ENCODE measurements at places on chromosomes 16 and 17. TPM values are rescaled to one million over a fixed set of nuclear protein-coding genes. Genes with fewer than 3 reads are reported as not detected.

Gene SERPINF2
- total RNA-seq: 24.1 TPM

Gene NTN1
- 7.8 TPM for total RNA-seq

Gene SLC5A11
- 0.27 TPM for total RNA-seq

Gene DRC7
- total RNA-seq: 4.3 TPM

Gene TMEM97
- total RNA-seq: 51.5 TPM

Gene TBC1D3K
- total RNA-seq: not detected

Gene MEOX1
- total RNA-seq: 0.86 TPM

Gene RNF222
- total RNA-seq: not detected

Gene SNAI3
- 6.1 TPM for total RNA-seq

Gene IRX5
- total RNA-seq: 23.8 TPM

Gene COPRS
- 37.4 TPM for total RNA-seq

Gene PRR35
- total RNA-seq: not detected

Gene HOXB9
- total RNA-seq: not detected

Gene OR3A3
- total RNA-seq: not detected

DNA sequence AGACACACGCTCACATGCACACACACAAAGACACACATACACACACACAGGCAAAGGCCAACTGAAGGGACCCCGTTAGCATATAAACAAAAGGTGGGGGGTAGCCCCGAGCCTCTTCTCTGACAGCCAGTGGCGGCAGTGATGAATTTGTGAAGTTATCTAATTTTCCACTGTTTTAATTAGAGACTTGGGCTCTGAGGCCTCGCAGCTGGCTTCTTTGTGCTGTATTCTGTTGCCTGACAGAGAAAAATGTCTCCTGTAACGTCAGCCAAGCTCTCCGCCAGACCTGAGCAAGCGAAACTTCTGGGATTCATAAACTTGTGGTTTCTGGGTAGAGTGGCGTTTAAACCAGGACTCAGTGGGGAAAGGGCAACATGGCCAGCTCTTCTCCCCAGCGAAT is 113.9 kb upstream of the FOXF1 start:
- no peak for DNase-seq

GRCh38 chr16:9798474-9798873 is 383.8 kb downstream of the GRIN2A start:
- DNase-seq: no peak

GRCh38 chr17:54902611-54903010 is 2.0 kb downstream of the TOM1L1 start:
- DNase-seq: no peak

DNA sequence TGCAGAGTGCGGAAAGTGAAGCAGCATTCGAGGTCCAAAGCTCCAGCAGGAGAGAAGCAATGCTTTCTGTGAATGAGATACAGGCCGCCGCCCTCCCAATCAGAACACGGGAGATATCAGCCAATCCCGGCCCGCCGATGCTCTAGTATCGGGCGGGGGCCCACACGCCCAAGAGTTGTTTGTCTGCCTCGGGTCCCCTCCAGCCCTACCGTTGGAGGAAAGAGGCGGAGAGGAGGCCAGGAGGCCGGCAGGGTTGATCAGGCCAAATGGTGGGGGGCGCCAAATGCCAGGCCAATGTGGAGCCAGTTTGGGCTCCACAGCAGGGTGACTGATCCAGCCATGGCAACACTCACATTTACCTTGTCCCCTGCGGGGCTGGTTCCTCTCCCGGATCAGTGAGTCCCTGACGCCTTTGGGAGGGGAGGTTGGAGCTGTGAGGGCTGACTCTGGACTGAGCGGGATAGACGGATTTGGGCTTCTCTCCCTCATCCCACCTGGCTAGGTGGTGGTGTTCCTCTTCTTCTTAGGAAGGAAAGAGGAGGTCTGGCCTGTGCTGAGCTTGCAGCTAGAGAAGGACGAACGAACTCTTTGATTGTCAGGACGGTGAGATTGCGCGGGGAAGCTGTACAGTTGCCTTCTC is 10.4 kb upstream of the CUEDC1 start:
- no peak for DNase-seq

- DNase-seq: no peak
Measured at GRCh38 chr17:9432134-9432885, 143.3 kb downstream of the STX8 start.

GRCh38 chr17:37848690-37849616 is 75.3 kb upstream of the TBC1D3K start:
- no peak for DNase-seq

DNA sequence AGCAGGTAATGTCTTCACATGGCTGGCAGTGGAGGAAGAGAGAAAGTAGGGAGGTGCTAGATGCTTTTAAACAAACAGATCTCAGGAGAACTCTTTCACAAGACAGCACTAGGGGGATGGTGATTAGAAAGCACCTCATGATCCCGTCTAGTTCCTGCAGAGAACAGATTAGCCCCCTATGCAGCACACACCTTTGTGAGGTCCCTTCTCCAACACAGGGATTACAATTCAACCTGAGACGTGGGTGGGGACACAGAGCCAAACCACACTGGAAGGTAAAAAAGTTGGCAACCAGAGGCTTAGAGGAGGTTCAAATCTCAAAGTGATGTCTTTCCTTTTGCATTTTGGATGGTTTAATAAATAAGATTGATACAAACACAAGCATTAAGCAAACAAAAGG is 394.7 kb downstream of the WWOX start:
- DNase-seq: no peak

GRCh38 chr16:9528511-9529079 is 437.2 kb downstream of the HAPSTR1 start:
- DNase-seq: no peak

DNA sequence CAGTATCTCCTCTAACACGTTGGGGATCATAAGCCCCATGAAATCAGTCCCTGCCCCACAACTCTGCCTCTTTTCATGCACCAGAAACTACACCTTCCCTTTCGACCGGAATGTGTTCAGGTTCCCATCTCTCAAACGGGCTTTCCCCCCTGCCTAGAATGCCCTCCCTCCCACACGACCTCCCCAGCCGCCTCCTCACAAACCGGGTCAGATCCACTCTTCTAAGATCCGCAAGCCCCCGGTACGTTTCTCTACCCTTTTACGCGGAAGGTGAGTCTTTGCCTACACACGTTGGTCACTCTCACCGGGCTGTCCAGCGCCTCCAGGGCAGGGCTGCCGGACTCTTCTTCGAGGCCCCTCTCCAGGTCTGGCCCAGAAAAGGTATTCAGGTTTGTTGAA is 708 bp downstream of the DHX33 start:
- DNase-seq: no peak

DNA sequence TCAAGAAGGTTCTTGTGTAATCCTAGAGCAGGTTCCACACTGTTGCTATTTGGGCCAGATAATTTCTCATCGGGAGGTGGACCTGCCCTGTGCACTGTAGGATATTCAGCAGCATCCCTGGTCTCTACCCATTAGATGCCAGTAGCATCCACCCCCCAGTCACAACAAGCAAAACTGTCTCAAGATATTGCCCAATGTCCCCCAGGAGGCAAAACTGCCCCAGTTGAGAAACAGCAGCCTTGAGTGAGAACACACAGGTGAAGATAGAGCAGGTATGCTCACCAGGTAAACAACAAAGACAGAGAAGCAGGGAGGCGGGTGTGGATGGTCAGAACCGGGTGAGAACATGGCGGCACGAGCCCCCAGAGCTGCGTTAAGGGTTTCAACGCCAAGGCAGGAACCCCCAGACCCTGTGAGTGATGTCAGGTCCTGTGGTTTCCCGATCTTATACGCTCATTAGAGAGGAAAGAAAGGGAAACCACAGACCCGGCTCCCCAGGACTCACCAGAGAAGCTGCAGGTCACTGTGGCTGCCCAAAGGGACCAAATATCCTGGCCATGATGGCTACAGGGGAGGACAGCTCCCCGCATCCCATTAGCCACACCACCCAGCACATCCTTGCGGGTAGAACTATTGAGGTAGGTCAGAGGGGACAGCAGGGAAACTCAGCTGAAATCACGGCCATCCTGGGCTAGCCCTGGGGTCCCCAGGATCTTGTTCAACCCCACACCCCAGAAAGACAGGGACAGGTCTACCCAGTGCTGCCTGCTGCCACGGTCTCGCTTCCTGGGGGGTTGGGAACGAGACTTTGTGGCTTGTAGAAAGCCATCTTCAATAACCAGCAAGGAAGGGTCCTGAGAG is 21.2 kb downstream of the CDC42EP4 start:
- DNase-seq: no peak

DNA sequence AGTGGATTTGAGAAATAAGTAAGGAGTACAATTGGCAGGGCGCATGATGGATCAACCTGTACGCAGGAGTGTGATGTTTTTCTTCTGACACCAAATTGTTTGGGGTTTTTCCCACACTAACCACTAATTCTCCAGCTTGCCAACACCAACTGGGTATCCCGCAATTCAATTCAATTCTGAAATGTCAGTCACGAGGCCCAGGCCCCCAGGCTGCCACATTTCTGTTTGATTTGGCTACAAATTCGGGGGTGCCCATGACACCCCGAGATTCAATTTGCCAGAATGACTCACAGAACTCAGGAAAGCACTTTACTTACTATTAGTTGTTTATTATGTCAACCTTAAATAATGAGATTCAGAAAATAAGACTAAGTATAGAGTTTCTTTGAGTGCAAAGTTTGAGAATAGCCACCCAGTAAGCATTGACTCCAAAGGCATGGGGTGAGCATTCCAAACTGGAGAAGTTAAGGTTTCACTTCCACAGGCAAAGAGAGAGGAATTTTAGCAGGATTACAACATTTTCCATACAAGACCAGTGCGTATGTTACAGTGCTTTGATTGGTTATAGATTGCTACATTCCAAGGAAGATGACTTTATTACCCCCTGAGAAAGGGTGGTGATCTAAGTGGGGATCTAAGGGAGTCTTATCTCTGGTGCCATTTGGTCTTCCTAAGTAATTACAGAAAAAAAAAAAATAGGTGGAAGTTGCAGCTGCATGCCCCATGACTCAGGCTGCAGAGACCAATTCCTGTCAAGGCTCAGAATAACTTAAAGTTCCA is 11.5 kb downstream of the SLC46A1 start:
- DNase-seq: no peak

DNA sequence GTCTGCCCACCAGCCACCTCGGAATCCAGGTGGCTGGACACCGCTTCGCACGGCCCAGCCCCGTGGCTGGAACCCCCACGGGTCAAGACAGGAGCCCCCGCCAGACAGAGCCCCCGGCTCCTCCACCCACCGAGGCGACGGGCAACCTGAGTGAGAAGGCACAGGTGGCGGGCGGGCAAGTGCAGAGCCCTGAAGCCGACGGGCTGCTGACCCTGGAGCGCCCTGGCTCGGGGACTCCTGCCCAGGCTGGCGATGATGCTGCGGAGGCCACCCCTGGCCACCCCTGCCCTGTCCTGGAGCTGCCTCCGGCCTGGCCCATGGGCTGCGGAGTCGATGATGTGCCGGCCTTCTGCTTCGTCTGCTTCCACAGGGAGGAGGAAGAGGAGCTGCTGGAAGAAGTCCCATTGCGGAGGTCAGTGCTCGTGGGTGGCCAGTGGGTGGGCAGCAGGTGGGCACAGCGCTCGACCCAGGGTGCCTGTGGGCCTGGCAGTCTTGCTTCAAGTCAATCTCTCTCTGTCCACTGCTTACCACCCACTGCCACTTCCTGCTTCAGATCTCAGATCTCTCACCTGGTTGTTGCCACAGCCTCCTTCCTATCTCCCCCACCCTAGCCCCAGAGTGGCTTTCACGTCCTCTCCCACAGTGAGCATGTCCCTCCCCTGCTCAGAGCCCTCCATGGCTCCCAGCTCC is 33.1 kb upstream of the SBK1 start:
- no peak for DNase-seq

DNA sequence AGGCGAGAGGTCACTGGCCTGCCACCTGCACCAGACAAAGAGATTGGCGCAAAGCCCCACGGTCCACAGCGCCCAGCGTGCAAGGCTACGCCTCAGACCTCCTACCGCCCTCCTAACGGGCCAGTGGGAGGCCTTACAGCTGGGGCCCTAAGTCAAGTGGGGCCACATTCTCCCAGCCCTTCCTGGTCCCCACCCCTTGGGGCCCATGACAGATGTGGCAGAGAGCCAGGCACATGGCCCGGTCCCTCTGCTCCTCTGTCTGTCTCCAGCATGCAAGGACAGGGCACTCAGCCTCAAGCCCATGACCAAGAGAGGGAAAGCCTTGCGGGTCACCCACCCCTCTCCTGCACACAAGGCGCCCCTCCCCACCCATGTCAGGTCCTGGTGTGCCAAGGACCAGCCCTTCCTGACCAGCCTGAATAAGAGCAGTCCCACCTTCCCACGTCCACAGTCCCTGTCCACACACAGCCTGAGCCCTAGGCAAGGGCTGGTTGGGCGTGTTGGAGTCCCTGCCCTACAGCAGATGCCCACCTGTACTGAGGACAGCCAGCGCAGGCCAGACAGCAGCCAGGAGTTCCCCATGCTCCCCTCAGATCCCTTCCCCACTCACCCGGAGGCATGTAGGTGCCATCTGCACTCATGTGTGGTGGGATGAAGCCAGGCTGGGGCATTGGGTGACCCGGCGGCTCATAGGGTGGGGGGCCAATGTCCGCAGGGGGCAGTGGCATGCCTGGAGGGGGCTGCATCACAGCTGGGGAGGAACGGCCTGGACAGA is 25.3 kb downstream of the CDIP1 start:
- DNase-seq: no peak

DNA sequence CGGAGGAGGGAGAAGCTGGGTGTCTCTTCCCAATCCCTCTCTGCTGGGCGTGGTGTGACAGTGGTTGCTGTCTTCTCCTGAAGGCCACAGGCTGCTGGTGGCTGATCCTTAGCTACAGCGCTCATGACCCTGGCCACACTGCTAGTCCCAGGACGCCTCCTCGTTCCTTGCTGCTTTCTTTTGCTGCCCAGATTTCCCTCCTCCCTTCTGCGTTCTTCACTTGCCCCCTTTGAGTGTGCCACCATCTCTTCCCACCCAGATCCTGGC is 90.1 kb downstream of the MRC2 start:
- no peak for DNase-seq

DNA sequence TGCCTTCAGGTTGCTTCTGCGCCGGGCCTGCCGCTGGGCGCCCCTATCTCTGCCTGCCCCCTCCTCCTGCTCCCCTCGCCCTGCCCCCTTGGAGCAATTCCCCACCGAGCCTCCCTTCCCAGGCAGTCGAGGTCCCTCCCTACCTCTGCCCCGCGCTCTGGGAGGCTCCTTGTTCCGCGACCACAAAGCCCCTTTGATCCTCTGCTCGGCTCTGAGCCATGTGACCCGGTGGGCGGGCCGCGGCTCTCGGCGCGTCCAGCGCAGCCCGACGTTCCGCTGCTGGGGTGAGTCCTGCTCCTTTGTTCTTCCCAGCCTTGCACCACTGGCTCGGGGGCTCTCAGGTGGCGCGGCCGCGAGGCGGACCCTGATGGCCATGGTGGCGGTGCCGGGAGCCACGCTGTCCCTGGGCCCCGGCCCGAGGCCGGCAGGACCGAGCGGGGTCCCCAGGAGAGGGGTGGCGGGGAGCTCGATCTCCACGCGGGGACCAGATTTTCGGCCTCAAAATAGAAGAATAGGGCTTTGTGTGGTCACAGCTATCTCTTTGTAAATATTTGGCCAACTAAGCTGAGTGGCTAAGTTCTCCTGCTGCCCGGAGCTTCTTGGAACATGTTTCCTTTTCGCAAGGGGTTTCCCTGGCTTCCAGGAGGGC is 310.6 kb downstream of the SEC14L1 start:
- peak; percentile 79 for DNase-seq

- no peak for DNase-seq
Measured at GRCh38 chr17:81414756-81415516, 19.7 kb downstream of the BAHCC1 start.

- DNase-seq: no peak
Measured at GRCh38 chr16:17251496-17251895, 219.3 kb downstream of the XYLT1 start.

- DNase-seq: no peak
Measured at GRCh38 chr17:2935632-2936031, 127.8 kb downstream of the OR1D5 start.
